ENCODE measurements at places on chromosomes 5 and 9.

DNA sequence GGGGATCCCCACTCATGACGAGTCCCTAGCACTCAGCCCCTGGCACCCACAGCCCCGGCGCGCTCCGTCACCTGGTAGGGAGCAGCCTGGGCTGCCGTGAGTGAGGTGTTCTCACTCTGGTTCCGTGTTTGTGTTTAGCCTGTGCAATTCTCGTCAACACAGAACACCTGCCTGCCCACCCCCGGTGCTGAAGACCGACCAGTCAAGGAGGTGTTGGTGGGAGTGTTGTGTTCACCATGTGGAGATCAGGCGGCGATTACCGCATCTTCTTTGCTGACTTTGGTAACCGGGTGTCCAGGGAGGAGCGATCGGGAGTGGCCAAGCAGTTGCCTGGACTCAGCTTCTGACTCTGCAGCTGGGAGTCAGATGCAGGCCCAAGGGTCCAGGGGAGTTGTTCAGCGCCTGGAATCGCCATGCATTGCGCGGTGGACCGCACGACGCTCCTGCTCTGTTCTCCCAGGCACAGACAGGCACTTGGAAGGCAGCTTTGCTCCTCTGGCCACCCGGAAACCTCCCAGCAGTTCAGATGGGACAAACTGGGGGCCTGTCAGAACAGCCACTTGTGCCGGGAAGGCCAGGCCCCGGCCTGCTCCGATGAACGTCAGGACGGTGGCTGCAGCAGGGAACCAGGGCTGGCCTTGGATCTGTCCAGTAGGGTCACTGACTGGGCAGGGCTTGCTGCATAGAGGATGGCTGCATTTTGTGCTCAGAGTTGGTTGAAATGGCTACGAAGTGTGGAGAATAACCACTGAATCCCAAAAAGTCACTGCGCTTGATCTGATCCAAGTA, 28.2 kb downstream of the EXOC3 start:
- no peak for DNase-seq

GRCh38 chr9:23682891-23683431, 143.1 kb downstream of the ELAVL2 start:
- DNase-seq, result no peak

DNA sequence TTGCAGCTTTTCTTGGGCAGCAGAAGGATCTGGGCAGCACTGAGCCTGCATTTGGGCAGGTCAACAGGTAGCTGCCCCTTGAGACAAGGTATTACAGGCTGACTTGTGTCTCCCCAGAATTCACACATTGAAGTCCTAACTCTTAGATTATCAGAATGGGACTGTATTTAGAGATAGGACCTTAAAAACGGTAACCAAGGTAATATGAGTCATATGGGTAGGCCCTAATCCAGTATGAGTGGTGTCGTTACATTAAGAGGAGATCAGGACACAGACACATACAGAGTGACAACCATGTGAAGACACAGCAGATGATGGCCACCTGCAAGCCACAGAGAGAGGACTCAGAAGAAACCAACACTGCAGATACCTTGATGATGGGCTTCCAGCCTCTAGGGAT, 3.2 kb downstream of the C1QTNF2 start:
- DNase-seq, result no peak

GRCh38 chr5:141677415-141677814, 4.6 kb downstream of the ARAP3 start:
- DNase-seq, result no peak

DNA sequence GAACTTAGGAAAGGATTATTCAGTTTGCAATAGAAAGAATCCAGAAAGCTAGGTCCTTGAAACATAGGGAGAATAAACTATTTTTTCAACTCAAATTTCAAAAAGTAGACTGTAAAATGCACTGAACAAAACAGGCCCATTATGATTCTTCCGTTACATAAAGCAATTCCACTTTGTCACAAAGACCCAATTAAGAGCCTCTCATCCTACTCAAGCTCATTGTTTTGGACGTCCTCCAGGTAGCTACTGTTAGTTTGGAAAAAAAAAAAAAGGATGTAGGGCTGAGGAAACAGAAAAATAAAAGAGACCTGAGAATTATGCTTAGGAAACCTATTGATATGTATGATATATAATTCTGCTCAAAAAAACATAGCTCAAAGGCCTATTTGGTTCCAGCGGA, 74.0 kb downstream of the DIRAS2 start:
- DNase-seq, result no peak

DNA sequence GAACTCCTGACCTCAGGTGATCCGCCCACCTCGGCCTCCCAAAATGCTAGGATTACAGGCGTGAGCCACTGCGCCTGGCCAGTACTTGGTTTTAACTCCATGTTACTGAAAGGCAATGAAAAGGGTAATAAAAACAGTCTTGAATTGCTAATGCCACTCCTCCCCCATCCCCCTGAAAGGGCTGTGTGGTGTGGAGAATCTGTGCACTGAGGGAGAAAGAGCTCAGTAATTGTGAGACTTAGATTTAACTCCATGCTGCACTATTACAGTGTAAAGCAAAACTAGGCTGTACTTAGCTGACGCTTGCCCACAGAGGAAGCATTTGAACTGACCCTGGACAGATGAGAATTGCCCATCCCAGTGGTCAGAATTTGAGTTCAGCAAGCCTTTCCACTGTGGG, 1662.4 kb upstream of the ACO1 start:
- DNase-seq, result no peak

DNA sequence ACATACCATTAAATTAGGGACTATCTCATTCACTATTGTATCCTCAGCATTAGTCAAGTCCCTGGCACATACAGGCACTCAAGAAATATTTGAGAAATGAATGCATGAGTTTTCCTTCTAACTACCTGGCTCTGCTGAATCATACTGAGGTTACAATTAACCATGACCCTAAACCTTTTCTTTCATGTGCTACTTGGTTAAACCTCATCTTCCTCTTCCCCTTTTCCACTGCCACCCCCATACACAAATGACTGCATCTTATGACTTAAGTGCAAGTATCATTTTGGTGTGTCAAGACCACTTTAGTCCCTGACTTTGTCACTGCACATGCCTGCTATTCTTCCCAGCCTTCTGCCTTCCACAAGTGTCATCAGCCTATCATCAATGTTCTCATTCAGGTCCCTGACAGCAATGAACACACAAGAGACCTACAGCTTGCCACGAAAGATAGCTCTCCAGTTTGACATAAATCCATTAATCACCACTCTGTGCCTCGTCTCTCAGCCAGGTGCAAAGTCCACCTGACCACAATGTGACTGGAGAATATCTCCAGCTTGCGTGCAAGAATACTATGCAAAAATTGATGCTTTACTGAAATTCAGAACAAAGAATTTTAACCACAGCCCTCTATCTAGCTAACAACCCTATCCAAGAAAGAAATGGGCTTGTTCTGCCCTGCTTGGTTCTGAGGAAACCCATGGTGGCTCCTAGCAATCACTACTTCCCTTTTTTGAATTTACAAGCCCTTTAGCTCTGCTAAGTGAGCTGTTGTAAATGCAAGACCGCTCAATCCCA, 74.5 kb downstream of the MAPKAP1 start:
- DNase-seq, result no peak

DNA sequence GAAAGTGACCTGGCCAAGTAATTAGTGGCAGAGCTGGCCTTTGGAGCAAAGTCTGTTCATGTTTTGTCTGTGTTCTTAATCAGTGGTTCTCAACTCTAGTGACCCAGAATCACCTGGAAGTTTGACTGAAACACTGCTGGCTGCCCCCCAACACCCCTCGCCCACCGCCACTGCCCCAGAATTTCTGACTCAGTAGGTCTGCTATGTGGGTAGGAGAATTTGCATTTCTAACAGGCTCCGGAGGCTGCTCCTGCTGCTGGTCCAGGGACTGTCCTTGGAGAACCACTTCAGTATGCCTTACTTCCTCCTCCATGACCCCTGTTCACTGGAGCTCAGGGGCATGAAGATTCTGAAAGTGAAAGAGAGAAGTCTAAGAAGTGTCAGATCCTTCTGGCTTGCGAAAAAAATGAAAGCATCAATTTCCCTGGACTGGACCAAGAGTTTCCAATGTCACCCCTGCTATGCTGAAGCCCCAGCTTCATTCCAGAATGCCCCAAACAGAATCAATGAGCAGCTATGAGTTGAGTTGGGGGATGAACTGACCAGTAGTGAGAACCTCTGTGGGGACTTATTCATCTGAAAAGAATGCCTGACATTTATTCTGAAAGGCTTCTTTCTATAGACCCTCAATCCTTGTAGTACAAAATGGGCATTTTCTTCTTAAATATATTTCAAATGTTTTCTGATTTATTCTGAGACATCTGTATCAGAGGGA, 20.8 kb upstream of the COL15A1 start:
- DNase-seq, result no peak

- DNase-seq, result no peak
Observed at GRCh38 chr9:93136011-93136440, 2.0 kb upstream of the NINJ1 start.

DNA sequence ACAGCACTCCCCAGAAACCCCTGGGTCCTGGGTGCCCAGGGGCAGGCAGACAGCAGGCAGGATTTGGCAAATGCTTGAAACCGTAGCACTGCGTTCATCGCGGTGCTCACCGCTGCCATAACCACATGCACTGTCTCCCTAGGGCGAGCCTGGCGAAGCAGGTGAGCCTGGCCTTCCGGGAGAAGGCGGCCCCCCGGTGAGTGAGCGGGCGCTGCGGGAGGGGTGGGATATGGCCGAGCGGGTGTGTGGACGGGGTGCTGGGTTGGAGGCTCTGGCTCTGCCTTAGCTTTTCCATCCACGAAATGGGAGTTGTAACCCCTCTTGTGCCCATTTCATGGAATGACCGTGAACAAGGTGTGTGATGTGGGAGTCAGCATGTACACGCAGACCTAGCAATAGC, 66.8 kb upstream of the FCN2 start:
- DNase-seq, result no peak

GRCh38 chr5:122237906-122238305, 74.1 kb upstream of the SNCAIP start:
- DNase-seq, result no peak

GRCh38 chr5:65382582-65382981, 99.1 kb downstream of the ADAMTS6 start:
- DNase-seq, result no peak

DNA sequence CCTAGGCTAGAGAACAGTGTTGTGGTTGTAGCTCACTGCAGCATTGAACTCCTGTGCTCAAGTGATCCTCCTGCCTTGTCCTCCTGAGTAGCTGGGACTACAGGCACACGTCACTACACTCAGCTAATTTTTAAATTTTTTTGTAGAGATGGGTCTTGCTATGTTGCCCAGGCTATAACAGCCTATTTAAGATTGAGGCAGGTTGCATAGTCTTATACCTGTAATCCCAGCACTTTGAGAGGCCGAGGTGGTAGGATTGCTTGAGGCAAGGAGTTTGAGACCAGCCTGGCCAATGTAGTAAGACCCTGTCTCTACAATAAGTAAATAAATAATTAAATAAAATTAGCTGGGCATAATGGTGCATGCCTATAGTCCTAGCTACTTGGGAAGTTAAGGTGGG, 79.9 kb downstream of the VPS13A start:
- DNase-seq, result no peak

GRCh38 chr5:180154821-180155364, 54.1 kb downstream of the RASGEF1C start:
- no peak for DNase-seq

DNA sequence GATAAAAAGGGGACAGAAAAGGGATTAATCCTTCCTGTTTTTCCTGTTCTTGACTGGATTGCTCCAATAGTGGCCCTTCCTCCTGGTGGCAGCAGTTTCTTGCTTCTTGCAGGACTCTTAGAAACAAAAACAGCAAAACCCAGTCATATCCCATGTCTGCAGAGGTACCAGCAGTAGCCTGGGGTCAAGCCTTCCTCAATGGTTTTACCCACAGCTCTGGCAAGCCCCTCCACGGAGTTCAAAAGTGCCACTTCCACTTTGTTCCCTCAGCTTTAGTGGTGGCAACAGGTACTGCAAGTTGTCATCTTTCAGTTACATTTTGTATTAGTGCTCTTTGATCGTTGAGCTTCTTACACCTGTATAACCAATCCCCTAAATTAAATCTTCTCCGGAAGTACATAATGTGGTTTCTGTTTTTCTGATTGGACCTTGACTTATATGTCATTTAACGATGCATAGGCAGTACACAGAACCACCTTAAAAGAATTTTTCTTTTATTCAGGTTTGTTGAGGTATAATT, 8.7 kb upstream of the RANBP6 start:
- DNase-seq, result no peak

DNA sequence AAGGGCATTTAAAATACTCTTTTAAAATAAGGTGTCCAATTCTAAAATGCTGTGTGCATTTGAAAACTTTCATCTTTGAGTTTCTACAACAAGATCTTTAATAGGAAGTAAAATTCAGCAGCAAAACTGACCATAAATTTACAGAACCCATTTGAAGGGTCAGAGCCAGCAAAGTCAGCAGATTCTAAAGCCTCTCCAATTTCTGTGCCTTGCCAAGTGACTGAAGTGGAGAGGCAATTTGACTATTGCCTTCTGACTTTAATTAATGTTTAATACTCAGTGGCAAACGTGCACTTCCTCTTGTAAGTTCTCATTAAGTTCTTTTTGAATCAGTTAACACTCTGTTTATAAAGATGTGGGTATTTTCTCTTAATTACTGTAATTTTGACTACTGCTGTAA, 155.2 kb downstream of the BAAT start:
- no peak for DNase-seq

DNA sequence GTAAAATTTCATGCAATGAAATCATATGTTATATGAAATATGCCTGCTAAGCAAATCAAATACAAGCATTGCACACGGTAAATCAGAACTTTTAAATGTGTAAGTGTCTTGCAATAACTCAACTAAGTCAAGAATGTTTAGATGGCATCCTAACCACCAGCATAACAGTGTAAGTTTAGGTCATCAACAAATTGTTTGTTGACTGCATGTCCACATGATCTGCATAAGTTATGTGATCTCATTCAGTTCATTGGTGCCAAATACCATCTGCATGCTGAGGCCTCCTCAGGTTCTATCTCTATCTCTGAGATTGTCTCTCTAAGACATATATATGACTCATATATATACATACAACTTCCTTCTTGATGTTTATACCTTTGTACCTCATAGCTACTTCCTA, 159.6 kb upstream of the STK32A start:
- DNase-seq, result no peak

DNA sequence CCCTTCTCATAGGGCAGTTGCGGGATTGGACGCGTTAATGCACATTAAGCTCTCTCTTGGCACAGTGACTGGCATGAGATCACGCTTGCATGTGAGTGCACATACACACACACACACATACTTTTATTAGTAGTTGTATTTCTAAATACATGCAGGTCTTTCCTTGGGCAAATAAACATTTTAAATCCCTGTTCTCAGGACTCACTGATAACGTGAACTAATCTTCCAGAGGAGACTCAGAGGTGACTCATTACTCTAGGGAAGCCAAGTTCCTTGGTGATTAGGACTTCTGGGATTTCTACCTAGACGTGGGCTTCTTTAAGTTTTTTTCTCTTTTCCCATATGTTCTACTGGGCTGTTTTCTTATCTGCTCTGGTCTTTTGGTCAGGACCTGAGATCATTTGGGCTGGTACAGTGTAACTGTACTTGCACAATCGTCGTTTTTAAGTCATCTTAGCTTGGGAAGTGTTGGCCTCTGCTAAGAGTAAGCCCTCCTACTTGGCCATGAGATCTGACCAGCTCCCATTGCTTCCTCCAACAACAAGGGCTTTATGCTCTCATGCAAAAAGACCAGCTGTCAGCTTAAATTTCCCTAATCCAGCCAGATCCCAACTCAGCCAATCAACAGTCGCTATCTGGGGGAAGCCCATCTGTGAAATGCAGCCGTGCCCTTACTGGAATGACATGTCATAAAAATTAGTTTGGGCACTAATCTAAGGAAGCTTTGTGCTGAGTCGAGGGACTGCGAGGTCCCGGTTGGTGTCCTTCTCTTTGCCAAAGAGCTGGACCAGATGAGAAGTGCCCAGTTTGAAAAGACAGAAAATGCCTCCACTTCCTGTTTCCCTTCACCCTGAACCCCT, 176.4 kb upstream of the ANKRD55 start:
- DNase-seq, result no peak

- no peak for DNase-seq
Observed at GRCh38 chr9:82489201-82489821, 500.7 kb downstream of the SPATA31D1 start.
